ENCODE measurements at places on chromosomes 12 and 14. TPM values are rescaled to one million over a fixed set of nuclear protein-coding genes. Genes with fewer than 3 reads are reported as not detected.

SERPINA3 gene
- total RNA-seq = 396 TPM

MYH6 gene
- total RNA-seq = 0.26 TPM

GDF3 gene
- total RNA-seq = not detected

REP15 gene
- total RNA-seq = 2.0 TPM

DNA sequence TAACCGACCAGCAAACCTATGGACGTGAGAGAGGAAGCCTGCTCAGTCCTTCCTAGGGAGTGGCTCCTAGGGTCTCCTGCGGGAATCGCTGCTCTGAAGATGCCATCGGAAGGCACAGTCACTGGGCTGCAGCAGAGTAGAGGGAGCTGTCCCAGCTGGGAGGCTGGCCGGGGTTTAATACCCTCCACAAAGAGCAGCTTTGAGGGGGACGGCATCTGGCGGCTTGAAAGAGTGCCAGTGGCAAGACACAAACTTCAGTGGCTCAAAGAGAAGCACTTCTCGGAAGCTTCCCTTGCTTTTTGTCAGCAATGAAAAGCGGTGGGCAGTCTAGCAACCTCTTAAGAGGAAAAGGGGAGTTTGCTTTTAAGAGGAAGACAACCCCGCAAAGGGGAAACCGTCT is 114.6 kb downstream of the TMEM132C start:
- no peak for DNase-seq

DNA sequence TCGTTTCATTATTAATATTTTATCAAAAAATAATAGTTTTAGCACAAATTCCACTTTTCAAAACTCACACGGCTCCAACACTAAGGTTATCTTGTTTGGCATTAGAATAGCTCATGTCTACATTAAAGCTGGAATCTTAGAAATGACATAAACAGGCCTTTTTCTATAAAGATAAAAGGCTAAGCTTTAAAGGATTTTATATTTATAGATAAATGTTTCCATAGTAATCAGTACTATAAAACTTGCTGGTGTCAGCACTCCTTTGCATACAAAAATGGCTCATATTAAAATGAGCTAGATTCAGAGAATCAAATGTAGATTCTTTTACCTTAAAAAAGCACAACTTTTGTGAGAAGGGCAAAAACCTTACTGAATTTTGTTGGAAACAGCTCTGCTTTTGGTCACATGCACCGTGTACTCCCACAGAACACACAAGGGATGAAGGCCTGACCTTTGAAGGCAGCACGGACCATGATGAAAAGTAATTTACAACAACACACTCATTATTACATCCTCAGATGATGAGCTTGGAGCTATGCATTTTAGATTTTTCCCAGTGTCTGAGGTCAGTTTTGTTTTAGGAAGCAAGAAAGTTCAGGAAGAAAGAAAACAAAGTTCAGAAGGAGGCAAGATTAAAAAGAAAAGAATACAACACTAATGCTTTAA is 202.8 kb downstream of the BCAT1 start:
- no peak for DNase-seq

- no peak for DNase-seq
Measured at GRCh38 chr14:101417434-101417833, 143.9 kb upstream of the DIO3 start.

DNA sequence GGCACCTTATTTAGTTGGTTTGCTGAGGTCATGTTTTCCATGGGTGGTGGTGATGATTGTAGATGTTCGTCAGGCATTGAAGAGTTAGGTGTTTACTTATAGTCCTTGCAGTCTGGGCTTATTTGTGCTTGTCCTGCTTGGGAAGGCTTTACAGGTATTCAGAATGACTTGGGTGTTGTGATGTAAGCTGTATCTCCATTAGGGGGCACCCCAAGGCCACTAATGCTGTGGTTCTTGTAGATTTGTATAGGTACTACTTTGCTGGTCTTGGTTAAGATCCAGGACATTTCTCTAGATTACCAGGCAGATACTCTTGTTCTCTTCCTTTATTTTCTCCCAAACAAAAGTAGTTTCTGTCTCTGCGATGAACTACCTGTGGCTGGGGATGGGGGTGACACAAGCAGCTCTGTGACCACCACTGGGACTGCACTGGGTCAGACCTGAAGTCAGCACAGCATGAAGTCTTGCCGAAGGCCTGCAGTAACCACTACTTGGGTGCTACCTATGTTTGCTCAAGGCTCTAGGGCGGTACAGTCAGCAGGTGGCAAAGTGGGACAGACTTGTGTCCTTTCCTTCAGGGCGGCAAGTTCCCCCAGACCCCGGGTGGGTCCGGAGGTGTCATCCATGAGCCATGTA is 35.8 kb upstream of the FBXO33 start:
- no peak for DNase-seq

- no peak for DNase-seq
Measured at GRCh38 chr14:53494587-53494986, 341.5 kb upstream of the DDHD1 start.

- DNase-seq = no peak
Measured at GRCh38 chr14:28772613-28773012, 6.0 kb downstream of the FOXG1 start.

GRCh38 chr14:76131071-76131965 is 20.4 kb upstream of the GPATCH2L start:
- DNase-seq = no peak

DNA sequence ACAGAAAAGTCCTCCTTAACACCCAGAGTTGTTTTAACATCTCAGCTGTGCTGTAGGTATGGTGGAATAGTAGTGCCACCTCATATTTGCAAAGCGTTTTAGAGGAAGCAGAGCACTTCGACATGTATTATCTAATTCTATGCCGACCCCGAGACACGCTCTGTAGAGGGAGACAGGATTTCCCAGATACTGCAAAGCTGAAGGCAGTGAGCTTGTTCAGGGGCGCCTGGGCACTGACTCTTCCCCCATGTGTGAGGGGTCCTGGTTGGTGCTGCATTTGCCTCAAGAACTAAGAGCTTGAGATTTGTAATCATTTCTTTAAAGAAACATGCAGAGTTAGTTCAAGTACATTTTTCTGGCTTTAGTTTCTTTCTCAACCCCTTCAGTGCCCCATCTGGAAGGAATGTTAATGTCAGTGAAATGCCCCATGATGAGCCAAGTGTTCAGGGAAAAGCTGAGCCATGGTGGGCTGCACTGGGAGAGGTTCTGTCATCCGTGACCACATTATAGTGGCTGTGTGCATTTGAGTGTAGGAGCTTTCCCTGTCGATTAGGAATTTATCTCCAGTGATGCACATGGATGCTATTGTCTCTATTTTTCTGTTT is 66.3 kb downstream of the MBIP start:
- DNase-seq = no peak

DNA sequence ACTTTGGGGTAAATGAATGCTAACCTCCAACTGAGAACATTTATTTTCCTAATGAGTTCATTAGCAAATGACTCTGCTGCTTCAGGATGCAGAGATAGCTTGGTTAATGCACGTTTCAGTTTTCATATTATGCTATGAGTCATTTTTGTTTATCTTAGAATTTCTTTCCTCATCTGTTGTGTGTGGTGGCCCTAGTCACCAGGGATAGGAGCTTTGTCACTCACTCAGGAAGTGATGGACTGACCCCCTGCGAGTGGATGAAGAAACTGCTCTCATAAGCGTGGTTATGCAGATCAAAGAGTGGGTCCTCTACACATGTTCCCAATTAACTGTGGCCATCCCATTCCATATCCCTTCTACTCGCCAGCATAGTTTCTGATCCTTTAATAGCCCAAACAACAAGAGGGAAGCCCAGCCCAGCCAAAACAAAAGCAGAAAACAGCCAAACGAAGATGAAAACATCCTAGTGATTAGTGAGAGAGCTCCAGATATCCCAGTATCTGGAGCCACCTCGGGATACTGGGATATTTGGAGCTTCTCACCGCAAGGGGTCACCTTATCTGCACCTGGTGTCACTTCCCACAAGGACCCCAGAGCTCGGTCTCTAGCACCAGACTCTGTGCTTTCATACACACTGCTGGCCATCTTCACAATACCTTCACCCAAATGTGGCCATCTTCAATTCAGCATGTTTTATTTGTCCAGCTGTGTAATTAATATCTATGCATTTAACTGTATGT is 8.6 kb downstream of the TC2N start:
- no peak for DNase-seq

- DNase-seq = no peak
Measured at GRCh38 chr12:120346681-120347080, 19.1 kb upstream of the PLA2G1B start.

DNA sequence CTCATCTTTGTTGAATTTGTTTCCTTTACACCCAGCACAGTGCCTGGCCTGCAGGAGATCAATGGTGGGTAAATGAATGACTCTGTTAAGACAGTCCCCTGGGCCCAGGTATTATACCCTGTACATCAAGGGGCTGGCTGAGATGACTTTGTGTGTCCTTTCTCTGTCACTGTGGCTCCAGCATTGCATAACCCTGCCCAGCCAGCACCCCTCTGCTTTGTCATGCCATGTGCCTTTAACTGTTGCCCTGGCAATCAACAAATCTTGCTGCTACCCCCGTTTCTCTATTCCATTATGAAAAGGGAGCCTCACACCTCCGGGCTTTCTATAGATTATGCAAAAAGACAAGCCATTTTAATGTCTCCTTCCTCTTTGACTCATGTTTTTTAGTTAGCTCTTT is 7.6 kb upstream of the FLVCR2 start:
- DNase-seq = no peak

DNA sequence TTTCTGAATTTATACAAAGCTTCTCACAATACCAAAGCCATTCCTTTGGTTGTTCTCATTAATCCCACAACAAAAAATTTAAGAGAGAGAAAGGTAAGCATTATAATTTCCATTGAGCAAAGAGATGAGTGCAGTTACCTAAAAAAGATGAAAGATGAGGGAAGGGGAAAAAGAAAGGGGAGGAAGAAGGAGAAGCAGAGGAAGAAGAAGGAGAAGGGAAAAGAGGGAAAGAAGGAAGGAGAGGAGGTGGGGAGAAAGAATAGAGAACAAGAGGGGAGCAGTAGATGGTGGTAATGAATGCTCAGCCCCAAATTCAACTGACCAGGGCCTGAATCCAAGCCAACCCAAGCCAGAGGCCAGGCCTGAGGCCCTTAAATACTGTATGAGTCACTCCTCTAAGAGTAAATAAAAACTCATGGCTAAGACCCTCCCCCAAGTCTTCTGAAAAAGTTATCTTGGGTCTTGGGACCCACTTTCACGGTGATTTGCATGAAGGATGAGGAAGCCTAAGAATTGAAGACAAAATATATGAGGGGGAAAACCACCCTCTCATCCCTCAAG is 144.6 kb downstream of the ITPR2 start:
- no peak for DNase-seq

GRCh38 chr12:124519746-124520145 is 47.7 kb downstream of the NCOR2 start:
- no peak for DNase-seq

GRCh38 chr12:21571046-21571445 is 33.6 kb downstream of the GYS2 start:
- DNase-seq = no peak

DNA sequence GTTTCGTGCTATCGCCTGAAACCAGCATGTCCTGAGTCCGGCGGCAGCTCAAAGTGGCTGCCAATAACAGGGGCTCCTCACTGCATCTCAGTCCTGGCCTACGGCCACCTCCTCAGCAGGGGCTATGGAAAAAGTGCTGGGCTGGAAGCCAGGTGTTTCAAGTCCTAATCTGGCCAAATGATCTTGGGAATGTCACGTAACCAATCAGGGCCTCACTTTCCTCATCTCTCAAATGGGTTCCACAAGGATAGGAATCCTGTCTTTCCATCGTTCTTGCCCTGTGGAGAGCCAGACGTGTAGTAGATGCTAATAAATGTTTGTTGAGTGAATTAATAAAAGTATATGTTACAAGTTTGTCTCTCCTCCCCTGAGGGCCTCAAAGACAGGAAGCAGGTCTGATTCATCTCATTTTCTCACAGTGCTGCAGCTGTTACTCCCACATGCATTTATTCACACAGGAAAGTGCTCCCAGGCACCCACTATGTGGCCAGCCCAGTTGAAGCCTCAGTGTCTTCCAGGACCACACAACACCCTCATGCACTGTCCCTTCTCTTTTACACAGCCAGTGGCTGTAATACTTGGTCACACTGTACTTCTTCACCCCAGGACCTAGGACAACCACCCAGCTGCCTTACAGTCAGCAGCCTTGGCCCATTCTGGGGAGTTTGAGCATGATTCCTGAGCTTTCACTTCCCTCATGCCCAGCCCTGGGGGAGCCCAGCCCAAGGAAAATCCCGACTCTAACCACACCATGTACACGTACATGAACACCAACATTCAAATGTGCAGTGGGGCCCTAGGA is 5.0 kb downstream of the CMKLR1 start:
- DNase-seq = peak; percentile 32

DNA sequence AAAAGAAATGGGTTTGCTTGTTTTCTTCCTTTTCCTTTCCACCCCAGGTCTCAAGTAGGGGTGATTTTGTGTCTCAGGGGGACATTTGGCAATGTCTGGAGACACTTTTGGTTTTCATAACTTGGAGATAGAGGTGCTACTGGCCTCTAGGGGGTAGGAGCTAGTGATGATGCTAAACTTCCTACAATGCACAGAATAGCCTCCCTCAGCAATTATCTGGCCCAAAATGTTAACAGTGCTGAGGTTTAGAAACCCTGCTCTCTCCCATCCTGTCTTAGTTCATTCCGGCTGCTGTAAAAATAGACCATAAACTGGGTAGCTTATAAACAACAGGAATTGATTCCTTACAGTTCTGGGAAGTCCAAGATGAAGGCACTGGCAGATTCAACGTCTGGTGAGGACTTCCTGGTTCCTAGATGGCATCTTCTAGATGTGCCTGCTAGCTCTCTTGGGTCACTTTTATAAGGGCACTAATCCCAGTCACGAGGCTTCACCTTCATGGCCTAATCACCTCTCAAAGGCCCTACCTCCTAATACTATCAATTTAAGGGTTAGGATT is 7.4 kb upstream of the GAS2L3 start:
- no peak for DNase-seq

DNA sequence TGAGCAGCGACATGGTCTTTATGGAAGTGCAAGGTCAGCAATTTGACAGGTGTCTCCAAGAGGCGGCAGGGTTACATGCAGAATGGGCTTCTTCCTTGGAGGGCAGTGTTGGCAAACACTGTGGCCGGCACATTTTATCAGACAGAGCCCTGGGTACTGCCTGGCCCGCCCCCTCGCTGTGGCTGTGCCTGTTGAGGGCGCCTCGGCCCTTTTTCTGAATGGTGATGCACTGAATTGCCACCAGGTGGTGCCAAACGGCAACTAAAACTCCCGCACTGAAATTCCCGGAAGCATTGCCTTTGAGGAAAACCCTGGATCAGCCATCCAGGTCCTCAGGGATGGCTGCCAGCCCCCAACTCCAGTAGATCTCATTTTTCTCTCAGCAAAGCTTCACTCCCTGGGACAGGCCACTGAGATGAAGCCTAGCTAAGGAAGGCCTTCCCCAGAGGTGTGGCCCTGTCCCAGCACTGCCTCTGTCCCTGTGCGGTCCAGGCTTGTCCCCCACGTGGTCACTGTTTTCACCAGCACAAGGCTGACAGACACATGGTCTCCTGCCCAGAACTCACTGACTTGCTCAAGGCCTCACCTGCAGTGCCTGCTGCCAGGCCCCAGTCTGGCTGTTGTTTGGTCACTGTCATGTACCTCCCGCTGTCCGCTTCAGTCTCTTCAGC is 73.6 kb downstream of the TESC start:
- peak; percentile 88 for DNase-seq

DNA sequence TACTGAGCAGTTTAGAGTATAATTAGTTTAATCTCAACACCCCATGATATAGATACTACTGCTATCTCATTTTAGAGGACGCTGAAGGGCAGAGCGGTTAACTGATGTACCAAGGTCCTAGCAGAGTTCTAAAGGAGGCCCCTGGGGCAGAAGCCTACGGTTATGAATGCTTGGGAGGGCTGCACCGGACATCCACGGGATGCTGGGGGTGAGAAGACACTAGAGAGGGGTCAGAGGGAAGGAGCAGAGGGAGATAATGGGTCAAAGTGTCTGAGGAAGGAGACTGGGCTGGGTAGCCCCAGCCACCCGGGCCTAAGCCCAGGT is 1.6 kb upstream of the ACTR6 start:
- DNase-seq = no peak

Data from body of pancreas (tissue), 4 donors.